ENCODE measurements at places on chromosomes 4 and X. TPM values are rescaled to one million over a fixed set of nuclear protein-coding genes. Genes with fewer than 3 reads are reported as not detected.
A peak's percentile ranks its signal among the peaks of the same experiment; 100 is the strongest.

HTR2C gene
- total RNA-seq: not detected

- no peak overlapping the region for H3K27ac ChIP-seq
- DNase-seq: no peak
- H3K27me3 ChIP-seq: no peaks in the 10 kb centered on the region
- H3K4me3 ChIP-seq: no peak overlapping the region
These were observed 14.5 kb upstream of the DACH2 start for GRCh38 chrX:86133761-86134160.

DNA sequence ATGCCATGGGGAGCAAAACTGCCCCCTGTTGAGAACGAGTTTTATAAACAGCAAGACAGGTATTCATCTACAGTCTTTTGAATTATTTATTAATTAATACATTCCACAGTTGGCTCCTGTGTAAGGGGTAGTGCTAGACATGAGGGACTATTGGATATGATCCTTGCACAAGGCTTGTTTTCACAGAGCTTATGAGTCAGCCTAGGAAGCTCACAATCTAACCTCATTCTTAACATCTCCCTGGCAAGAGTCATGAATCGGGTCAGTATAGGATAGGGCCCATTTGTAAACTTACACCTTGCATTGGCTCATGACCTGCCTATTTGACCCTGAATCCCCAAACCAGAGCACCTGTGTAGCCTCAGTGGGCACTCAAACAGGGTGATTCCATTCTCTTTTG, 209.1 kb upstream of the HCCS start:
- H3K4me1 ChIP-seq: no peaks in the 10 kb centered on the region
- no peaks in the 10 kb centered on the region for H3K36me3 ChIP-seq
- H3K27ac ChIP-seq: no peak overlapping the region
- no peak for DNase-seq

DNA sequence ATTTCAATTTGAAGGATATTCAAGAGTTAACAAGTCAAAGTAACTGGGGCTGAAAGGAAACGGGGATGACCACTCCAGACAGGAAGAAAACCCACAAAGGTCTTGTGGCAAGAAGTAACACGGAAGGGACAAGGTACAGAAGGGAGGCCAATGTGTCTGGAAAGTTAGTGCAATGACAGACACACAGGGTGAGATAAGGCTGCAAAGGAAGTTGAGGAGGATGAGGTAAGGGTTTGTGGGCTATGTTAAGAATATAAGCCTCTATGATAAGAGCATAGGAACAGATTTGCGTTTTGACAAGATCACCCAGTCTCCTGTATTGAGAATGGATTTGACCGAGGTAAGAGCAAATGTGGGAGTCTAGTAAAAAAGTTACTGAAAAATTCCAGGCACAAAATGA, 21.9 kb upstream of the EMCN start:
- no peak overlapping the region for H3K27ac ChIP-seq
- no peaks in the 10 kb centered on the region for H3K4me1 ChIP-seq
- H3K36me3 ChIP-seq: no peaks in the 10 kb centered on the region
- no peak for DNase-seq

DNA sequence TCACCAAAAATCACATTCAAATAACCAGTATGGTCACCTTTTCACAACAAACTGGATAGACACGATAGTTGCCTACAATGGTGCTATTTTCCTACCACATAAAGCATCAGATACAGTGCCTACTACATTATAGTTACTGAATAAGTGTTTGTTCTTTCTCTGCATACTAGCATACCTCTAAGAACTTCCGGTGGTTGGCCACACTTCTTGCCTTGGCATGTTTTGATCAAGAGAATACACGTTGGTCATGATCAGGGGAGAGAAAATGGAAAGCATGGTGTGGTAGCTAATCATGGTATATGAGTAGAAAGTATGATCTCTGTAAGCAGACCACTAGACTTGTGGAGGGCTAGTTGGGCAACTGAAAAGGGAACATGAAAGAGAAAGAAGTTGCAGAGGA, 322.8 kb upstream of the DIAPH2 start:
- no peaks in the 10 kb centered on the region for H3K27me3 ChIP-seq
- no peak overlapping the region for H3K4me3 ChIP-seq
- no peaks in the 10 kb centered on the region for H3K36me3 ChIP-seq

DNA sequence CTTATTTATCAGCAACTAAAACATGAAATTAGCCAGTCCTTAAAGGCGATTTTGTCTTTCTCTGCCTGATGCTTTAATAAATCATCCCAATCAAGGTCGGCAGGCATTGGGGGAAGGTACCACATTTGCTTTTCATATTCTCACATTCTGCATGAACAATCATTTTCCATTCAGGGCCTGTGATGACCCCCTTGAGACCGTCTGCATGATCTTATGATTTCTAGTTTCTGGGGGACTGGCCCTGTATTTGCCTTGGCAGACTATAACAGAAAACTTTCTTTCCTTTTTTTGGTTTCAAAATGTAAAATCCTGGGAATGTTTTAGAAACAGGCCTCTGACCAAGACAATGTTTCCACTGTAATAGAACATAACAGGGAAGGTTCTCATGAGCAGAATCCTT, 296.8 kb downstream of the IDS start:
- H3K36me3 ChIP-seq: no peaks in the 10 kb centered on the region
- no peak overlapping the region for H3K4me3 ChIP-seq
- DNase-seq: no peak

- DNase-seq: peak; percentile 4
- no peaks in the 10 kb centered on the region for H3K36me3 ChIP-seq
- H3K4me1 ChIP-seq: peaks cover 40% of the 10 kb centered on the region
- H3K27me3 ChIP-seq: no peaks in the 10 kb centered on the region
- H3K4me3 ChIP-seq: no peak overlapping the region
- H3K27ac ChIP-seq: peak overlapping the region; percentile 83
These were observed 67.1 kb downstream of the DTHD1 start for GRCh38 chr4:36348403-36348938.

- no peak for DNase-seq
- no peaks in the 10 kb centered on the region for H3K36me3 ChIP-seq
- no peaks in the 10 kb centered on the region for H3K27me3 ChIP-seq
- H3K4me3 ChIP-seq: no peak overlapping the region
These were observed 42.7 kb downstream of the SH3RF1 start for GRCh38 chr4:169228076-169228475.

Data from thyroid gland (tissue), 4 donors.